ENCODE measurements at places on chromosomes 3 and 15. TPM values are rescaled to one million over a fixed set of nuclear protein-coding genes. Genes with fewer than 3 reads are reported as not detected.

SERINC4 gene
- 0.10 TPM for total RNA-seq

SLC24A1 gene
- total RNA-seq: 5.1 TPM

DNA sequence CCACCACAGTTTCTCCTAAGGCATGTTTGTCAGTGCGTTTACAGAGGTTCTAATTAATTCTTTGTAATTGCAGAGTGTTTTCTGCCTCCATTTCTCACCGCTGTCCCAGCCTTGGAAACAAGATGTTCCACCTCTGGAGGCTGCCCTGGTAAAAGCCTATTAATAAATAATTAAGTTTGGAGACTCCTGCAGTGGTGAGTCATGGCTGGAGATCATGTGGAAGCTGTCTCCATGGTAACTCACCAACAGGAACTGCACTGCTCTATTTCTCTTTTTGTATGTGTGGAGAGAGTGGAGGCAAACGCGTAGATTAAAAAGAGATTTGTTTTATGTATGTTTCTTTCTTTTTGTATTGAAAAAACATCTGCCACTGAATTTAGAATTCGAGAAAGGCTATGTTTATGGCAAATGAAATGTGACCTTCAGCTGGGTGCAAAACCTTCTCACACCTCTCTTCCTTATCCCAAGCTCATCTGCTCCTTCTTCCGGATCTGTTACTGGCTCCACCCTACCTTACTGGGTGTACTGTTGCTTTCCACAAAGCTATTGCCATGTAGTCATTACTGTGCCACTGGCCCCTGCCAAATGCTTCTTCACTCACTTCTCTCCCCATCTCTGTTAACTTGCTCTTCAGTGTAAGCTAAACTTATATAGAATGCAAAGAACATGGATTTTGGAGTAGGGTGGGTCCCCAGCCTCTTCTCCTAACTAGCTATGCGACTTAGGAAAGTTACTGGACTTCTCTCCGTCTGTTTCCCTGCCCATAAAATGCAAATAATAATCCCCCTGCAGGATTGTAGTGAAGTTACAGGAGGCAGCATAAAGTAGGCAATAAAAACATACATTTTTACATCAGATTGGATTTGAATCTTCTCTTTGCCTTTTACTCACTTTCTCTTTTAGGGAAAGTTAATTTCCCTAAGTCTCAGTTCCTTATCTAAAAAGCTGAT, 778.5 kb downstream of the NTRK3 start:
- peak; percentile 63 for DNase-seq

- DNase-seq: no peak
These were observed 819.9 kb upstream of the GBE1 start for GRCh38 chr3:82581350-82581749.

DNA sequence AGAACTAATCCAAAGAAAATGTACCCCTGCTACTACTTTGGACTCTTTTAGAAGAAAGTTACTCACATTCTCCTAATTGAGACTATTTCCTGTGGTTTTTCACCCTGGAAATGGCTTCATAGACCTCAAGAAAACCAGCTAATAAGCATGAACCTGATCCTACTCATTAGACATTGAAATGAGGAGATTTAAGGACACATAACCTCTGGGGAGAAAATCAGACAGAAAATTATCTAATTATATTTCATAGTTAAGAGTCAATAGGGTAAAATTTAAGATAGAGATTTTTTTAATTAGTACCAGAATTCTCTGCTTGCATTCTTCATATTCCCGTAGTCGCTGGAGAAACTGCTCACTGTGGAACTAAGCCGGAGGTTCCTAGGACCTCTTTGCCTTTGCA, 114.6 kb upstream of the ACP3 start:
- no peak for DNase-seq

- DNase-seq: no peak
These were observed 183.2 kb downstream of the GAP43 start for GRCh38 chr3:115806501-115806900.

Data from tongue (tissue), 3 donors.